ENCODE measurements at places on chromosomes 2 and 18. TPM values are rescaled to one million over a fixed set of nuclear protein-coding genes. Genes with fewer than 3 reads are reported as not detected.

Gene NEU4
- 0.67 TPM for polyA plus RNA-seq

DNA sequence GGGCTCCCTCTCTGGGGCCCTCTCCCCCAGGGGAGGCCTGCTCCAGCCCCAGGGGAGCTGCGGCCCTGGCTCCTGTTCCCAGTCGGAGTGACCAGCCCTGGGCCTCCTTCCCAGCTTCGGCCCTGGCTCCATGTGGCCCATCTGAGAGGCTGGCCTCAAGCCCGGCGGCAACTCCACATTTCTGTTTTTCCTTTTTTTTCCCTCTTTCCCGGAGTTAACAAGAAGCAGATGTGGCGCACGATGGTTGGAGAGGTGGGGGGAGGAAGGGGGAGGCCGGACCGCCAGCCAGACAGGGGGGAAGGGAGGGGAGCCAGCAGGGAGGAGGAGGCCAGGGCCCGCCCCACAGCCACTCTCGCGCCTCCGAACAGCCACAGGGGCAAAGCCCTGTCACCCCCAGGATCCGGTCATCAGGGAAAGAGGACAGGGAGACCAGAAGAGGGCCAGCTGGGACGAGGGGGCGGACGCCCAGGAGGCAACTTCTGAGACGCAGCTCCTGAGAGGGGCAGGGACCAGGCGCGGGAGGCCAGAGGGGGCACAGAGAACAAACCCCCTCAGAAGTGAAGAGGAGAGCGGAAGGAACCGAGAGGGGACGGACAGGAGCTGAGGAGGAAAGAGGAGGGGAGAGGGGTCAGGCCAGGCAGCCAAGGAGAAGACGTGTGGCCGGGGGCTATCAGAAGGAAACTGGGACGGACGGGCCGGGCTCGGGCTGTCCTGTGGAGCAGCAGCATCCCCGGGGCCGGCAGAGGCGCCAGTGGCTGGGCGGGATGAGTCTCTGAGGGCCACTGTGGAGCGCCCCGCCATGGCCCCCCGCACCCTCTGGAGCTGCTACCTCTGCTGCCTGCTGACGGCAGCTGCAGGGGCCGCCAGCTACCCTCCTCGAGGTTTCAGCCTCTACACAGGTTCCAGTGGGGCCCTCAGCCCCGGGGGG is at the start of gene EMILIN1:
TSS of gene EMILIN1 (plus strand) at position 349 of the 928 bp plus-strand sequence. CDS start at position 800, 451 bp downstream.
- peak; percentile 57 for DNase-seq
- H3K27me3 ChIP-seq, result peaks cover 8% of the 10 kb centered on the region
- H3K4me1 ChIP-seq, result peaks cover 11% of the 10 kb centered on the region
- H3K4me3 ChIP-seq, result peak within 1 kb of the TSS; percentile 50
- H3K27ac ChIP-seq, result peak within 1 kb of the TSS; percentile 66

DNA sequence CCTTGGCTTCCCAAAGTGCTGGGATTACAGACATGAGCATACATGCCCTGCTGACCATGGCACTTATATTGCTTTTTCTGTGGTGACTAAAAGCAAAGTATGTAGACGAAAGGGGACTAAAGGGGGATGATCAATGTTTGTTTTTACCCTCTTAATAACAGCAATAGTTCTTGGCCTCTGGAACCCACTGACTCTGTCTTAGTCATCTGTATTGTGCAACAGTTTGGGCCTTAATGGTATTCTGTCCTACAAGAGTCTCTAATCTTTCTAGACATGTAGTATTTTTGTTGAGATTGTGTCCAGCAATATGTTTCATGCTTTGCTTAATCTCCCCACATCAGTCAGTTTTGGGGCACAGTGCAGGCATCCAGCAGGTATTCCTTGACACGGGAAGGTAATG is 359.9 kb upstream of the FANCL start:
- no peak overlapping the region for H3K27ac ChIP-seq
- no peak for DNase-seq
- H3K36me3 ChIP-seq, result no peaks in the 10 kb centered on the region
- H3K4me3 ChIP-seq, result no peak overlapping the region
- no peaks in the 10 kb centered on the region for H3K4me1 ChIP-seq
- no peaks in the 10 kb centered on the region for H3K27me3 ChIP-seq

DNA sequence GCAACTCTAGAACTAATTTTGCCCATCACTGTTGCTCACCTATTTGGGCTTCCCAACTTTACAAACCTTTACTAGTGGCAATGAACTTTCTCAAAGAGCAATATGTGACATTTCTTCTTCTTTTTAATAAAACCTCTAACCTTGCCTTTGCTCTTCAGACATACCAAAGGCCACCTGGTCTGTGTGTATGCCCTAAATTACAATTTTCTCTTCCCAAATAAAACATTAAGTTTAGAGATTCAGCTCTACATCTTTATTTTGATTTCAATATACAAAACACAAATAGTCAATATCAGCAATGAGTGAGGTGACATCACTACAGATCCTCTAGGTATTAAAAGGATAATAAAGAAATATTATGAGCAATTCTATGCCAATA is 35.1 kb upstream of the MYCN start:
- no peak overlapping the region for H3K4me3 ChIP-seq
- no peaks in the 10 kb centered on the region for H3K4me1 ChIP-seq
- H3K36me3 ChIP-seq, result no peaks in the 10 kb centered on the region
- no peaks in the 10 kb centered on the region for H3K27me3 ChIP-seq
- H3K27ac ChIP-seq, result no peak overlapping the region
- no peak for DNase-seq

Gene RND3
- 35.6 TPM for polyA plus RNA-seq

Gene CXCR1
- 0.01 TPM for polyA plus RNA-seq

- peaks cover 3% of the 10 kb centered on the region for H3K4me1 ChIP-seq
- H3K36me3 ChIP-seq, result no peaks in the 10 kb centered on the region
- H3K4me3 ChIP-seq, result no peak overlapping the region
- no peak overlapping the region for H3K27ac ChIP-seq
- no peaks in the 10 kb centered on the region for H3K27me3 ChIP-seq
Measured at GRCh38 chr2:6423944-6424343, 441.8 kb downstream of the CMPK2 start.

DNA sequence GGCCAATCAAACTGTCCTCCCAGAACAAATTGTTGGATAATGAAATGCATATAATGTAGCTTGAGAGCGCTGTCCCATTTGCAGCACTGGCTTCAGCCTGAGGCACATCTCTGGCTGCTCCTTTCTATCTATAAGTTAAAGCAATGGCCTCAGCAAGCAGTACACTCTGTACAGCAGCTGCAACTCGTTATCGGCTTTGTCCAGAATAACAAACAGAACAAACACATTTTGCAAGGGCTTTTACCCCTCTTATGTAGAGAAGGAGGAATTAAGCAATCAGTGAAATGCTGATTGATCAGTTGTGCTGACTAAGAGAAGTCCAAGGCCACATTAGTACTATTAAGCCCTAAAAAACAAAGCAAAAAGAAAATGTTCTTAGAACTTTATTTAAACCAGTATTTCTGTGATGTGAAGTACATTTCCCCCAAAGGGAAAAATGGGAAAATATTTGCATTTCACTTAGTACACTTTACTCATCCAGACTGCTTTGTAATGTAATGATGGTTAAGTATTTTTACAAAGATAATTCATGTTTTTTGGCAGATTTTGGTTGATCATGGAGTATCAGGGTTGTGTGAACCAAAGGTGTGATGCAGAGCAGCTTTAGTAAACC is 15.0 kb upstream of the CPS1 start:
- peaks cover 54% of the 10 kb centered on the region for H3K4me1 ChIP-seq
- DNase-seq, result peak; percentile 76
- peak overlapping the region; percentile 54 for H3K27ac ChIP-seq
- H3K36me3 ChIP-seq, result no peaks in the 10 kb centered on the region

Gene MAP3K19
- 0.01 TPM for polyA plus RNA-seq

All from large intestine (tissue), 12 donors.